ENCODE measurements at places on chromosomes 4 and X. TPM values are rescaled to one million over a fixed set of nuclear protein-coding genes. Genes with fewer than 3 reads are reported as not detected.

DNA sequence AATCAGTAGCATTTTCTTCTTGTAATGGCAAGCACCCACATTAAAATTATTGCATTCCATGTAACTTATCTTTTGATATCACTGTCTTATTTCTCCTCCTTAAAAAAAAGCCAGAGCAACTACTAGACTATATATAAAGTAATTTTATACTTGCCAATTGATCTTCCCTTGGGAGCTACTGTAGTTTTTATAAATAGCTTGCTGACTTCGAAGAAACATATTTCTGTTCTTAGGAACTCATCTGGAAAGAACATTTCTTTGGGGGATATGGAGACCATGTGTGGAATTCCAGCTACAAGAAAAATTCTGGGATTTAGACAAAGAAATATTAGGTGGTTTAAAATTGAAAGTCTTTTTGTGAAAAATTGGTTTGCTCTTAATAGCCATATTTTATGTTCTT, 94.9 kb downstream of the BMPR1B start:
- H3K4me3 ChIP-seq: no peak overlapping the region
- H3K27me3 ChIP-seq: no peaks in the 10 kb centered on the region
- no peaks in the 10 kb centered on the region for H3K36me3 ChIP-seq
- H3K4me1 ChIP-seq: no peaks in the 10 kb centered on the region
- DNase-seq: no peak

GRCh38 chr4:90733211-90733610, 606.0 kb downstream of the CCSER1 start:
- no peak overlapping the region for H3K27ac ChIP-seq
- H3K27me3 ChIP-seq: no peaks in the 10 kb centered on the region
- H3K4me1 ChIP-seq: no peaks in the 10 kb centered on the region
- no peak overlapping the region for H3K4me3 ChIP-seq

DNA sequence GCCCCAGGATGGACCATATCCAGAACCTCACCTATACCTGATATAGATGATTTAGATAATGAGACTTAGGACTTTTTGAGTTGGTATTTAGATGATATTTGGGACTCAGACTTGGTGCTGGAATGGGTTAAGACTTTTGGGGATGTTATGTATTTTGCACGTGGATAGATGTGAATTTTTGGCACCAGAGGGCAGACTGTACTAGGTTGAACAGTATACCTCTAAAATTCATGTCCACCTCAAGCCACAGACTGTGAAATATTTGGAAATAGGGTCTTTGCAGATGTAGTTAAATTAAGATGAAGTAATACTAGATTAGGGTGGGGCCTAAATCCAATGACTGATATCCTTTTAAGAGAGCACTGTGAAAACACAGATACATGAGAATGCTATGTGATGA, 15.6 kb downstream of the RBM41 start:
- H3K4me1 ChIP-seq: no peaks in the 10 kb centered on the region
- DNase-seq: no peak
- H3K27me3 ChIP-seq: no peaks in the 10 kb centered on the region
- no peak overlapping the region for H3K4me3 ChIP-seq

DNA sequence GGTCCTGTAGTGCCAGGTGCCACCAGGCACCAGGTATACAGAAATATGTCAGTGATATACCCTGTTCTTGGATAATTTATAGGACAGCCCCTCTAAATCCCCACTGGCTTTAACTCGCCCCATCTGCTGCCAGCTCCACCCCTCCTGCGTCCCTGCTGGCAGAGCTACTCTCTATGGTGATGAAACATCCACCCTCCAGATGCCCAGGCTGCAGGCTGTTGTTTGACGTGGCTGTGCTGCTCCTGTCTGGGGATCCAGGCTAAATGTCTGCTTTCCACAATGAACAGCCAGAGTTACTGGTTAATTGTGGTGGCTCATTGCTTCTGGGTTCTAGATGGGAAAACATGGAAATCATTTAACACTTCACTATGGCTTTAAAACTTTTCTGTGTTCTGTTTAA, 12.9 kb downstream of the NHSL2 start:
- no peaks in the 10 kb centered on the region for H3K27me3 ChIP-seq
- no peaks in the 10 kb centered on the region for H3K4me1 ChIP-seq
- no peak for DNase-seq
- no peak overlapping the region for H3K4me3 ChIP-seq
- H3K27ac ChIP-seq: no peak overlapping the region

DNA sequence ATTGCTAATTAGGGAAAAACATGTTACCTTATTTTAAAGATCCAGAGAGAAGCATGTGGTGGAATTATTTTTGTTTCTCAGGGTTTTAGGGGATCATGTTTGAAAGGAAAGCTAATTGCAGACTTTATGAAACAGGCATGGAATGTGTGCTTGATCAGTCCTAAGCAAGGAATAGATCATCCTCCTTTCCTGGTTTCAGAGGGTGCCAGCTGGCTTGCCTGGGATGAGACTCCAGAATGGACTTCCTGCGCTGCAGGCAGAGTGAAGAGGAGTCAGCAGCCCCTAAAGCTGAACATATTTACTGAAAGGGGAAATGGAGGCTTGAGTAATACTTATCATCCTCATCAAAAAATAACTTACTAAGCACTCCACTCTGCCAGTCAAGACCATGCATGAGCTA, 13.3 kb downstream of the FGF5 start:
- H3K27me3 ChIP-seq: no peaks in the 10 kb centered on the region
- no peaks in the 10 kb centered on the region for H3K4me1 ChIP-seq
- no peaks in the 10 kb centered on the region for H3K36me3 ChIP-seq
- H3K4me3 ChIP-seq: no peak overlapping the region

Gene MYOZ2
- not detected for total RNA-seq

DNA sequence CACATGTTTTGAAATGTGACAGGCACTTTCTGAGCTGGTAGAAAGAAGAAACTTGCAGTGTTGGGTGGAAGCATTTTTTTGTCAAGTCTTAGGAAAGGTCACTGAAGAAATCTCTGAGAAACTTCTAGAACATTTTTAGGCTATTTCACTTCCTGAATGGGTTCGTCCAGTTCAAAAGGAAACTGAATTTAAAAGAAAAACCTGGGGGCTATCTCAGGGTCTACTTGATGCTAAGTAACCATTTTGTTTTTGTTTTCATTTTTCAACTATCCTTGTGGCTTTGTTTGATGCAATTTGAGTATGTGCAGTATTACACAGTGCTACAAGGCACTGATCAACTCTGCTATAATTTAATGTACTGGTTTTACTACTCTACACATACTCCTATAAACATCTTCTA, 34.0 kb upstream of the AMOT start:
- no peaks in the 10 kb centered on the region for H3K27me3 ChIP-seq
- no peaks in the 10 kb centered on the region for H3K36me3 ChIP-seq
- DNase-seq: no peak
- H3K4me3 ChIP-seq: no peak overlapping the region
- H3K27ac ChIP-seq: no peak overlapping the region

DNA sequence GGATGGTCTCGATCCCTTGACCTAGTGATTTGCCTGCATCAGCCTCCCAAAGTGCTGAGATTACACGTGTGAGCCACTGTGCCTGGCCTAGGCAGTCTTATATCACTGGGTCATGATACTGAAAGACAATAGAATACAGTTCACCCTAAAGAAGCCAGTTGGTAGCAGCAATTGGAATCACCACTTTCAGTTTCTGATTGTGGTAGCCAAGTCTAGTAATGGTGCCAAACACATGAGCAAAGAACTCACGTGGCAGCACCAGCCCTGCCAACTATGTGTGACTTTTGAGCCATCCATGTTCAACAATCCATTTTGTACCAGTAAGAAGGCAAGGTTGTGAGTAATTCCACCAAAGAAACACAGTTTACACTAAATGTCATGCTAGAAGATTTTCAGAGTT, 548.4 kb downstream of the KLHL13 start:
- H3K4me3 ChIP-seq: no peak overlapping the region
- no peak for DNase-seq
- no peak overlapping the region for H3K27ac ChIP-seq

Gene NHSL2
- total RNA-seq: 7.5 TPM

GRCh38 chr4:139528377-139529005, 27.5 kb downstream of the SETD7 start:
- no peak overlapping the region for H3K4me3 ChIP-seq
- H3K36me3 ChIP-seq: no peaks in the 10 kb centered on the region
- peak overlapping the region; percentile 15 for H3K27ac ChIP-seq
- H3K27me3 ChIP-seq: no peaks in the 10 kb centered on the region
- H3K4me1 ChIP-seq: no peaks in the 10 kb centered on the region

GRCh38 chr4:110622841-110623717, at the start of gene PITX2:
PITX2 (minus strand) TSS chr4:110623077; CDS start chr4:110622460, 617 bp downstream.
- H3K27me3 ChIP-seq: peaks cover 63% of the 10 kb centered on the region
- no peak within 1 kb of the TSS for H3K27ac ChIP-seq
- DNase-seq: peak; percentile 33
- H3K36me3 ChIP-seq: no peaks in the 10 kb centered on the region

- no peak overlapping the region for H3K4me3 ChIP-seq
- DNase-seq: no peak
- no peak overlapping the region for H3K27ac ChIP-seq
- no peaks in the 10 kb centered on the region for H3K27me3 ChIP-seq
- no peaks in the 10 kb centered on the region for H3K4me1 ChIP-seq
These were observed 263.3 kb upstream of the CLNK start for GRCh38 chr4:10947898-10948297.

Gene ARMCX4
- total RNA-seq: 11.2 TPM

Gene FGD1
- total RNA-seq: 1.5 TPM

Gene SFRP2
- total RNA-seq: 3.2 TPM

DNA sequence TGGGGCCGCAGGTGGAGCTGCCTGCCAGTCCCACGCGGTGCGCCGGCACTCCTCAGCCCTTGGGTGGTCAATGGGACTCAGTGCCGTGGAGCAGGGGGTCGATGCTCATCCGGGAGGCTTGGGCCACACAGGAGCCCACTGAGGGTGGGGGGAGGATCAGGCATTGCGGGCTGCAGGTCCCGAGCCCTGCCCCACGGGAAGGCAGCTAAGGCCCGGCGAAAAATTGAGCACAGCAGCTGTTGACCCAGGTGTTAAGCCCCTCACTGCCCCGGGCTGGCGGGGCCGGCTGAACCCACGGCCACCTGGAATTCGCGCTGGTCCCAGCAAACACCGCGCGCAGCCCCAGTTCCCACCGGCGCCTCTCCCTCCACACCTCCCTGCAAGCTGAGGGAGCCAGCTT, 26.1 kb downstream of the VCX2 start:
- H3K4me3 ChIP-seq: no peak overlapping the region
- no peak overlapping the region for H3K27ac ChIP-seq

DNA sequence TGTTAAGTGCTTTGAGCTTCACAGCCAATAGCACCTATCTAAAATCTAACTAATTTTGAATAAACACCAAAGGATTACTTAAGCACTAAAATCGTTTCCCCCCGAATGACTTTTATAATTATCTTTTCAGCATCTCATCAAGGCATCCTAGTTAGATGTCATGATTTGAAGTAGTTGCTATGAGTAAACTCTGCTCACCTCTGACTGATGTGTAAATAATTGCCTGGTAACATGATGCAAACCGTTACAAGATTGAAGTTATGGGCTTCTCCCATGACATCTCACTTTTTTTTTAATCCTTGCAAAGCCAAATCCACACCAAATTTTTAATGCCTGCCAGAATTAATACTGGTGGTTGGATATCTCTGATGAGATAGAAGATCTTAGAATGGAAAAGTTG, 377.1 kb downstream of the PRDM5 start:
- H3K36me3 ChIP-seq: no peaks in the 10 kb centered on the region
- H3K4me1 ChIP-seq: no peaks in the 10 kb centered on the region
- H3K27ac ChIP-seq: no peak overlapping the region
- no peaks in the 10 kb centered on the region for H3K27me3 ChIP-seq

Gene SLC9B2
- total RNA-seq: 3.6 TPM

Gene CCDC158
- total RNA-seq: 1.0 TPM

Gene GPR50
- not detected for total RNA-seq

GRCh38 chr4:75698963-75699228, 25.5 kb upstream of the USO1 start:
- no peak overlapping the region for H3K4me3 ChIP-seq
- no peaks in the 10 kb centered on the region for H3K27me3 ChIP-seq
- no peak for DNase-seq
- H3K4me1 ChIP-seq: no peaks in the 10 kb centered on the region

DNA sequence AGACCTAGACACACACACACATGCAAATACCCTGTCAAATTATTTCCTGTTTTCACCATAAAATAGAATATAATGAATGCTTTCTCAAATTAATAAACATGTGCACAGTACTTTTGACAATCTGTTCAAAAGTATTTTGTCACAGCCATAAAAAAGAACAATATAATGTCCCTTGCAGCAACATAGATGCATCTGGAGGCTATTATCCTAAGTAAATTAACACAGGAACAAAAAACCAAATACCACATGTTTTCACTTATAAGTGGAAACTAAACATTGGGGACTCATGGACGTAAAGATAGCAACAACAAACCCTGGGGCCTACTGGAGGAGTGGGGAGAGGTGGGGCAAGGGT, 15.5 kb downstream of the RAB40A start:
- no peaks in the 10 kb centered on the region for H3K4me1 ChIP-seq
- DNase-seq: no peak
- no peak overlapping the region for H3K4me3 ChIP-seq

Gene ITIH6
- total RNA-seq: not detected

DNA sequence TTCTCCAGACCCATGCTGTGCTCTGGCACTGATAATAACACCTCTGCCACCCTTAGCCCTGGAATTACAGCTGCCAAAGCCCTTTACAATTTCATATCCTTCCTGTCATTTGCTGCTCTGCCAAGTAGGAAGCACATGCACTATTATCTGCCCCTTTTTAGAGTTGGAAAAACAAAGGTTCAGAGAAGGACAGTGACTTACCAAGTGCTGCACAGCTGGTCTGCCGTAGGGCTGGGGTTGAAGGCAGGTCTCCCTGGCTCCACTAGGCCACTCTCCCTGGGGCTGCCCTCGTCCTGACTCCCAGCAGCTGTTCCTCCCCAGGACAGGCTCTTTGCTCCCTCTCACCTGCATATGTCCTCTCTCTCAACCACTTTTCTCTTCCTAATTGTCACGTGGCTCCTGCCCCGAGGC, 73.4 kb downstream of the ANAPC4 start:
- H3K4me1 ChIP-seq: peaks cover 6% of the 10 kb centered on the region
- H3K36me3 ChIP-seq: no peaks in the 10 kb centered on the region
- no peak for DNase-seq
- no peak overlapping the region for H3K4me3 ChIP-seq
- no peaks in the 10 kb centered on the region for H3K27me3 ChIP-seq
- H3K27ac ChIP-seq: peak overlapping the region; percentile 19

DNA sequence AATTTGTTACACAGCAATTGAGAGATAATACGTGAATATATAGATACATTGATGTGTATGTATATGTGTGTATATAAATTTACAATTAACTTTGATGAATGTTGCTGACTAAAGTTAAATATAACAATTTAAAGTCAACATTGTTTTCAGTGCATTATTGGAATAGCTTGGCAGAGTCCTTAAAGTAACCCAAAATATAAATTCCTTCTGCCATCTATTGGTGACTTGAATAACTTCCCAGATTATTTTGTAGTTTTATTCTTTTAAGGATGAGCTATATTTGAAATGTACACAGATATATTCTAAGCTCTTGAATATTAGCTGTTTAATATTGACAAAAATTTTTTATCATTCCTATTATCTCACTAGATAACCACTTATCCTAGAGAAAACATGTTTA, 298.2 kb upstream of the FSTL5 start:
- H3K27ac ChIP-seq: no peak overlapping the region
- H3K4me1 ChIP-seq: no peaks in the 10 kb centered on the region
- DNase-seq: no peak
- no peaks in the 10 kb centered on the region for H3K27me3 ChIP-seq

All from upper lobe of left lung (tissue), 6 donors.